AG20443 (cell line): ENCODE measurements at places on chromosomes 13 and 19.
A peak's percentile ranks its signal among the peaks of the same experiment; 100 is the strongest.

- no peak for DNase-seq
These were observed 671.6 kb downstream of the PCDH9 start for GRCh38 chr13:66558506-66558905.

GRCh38 chr13:95253033-95253432, 48.2 kb downstream of the ABCC4 start:
- no peak for DNase-seq

DNA sequence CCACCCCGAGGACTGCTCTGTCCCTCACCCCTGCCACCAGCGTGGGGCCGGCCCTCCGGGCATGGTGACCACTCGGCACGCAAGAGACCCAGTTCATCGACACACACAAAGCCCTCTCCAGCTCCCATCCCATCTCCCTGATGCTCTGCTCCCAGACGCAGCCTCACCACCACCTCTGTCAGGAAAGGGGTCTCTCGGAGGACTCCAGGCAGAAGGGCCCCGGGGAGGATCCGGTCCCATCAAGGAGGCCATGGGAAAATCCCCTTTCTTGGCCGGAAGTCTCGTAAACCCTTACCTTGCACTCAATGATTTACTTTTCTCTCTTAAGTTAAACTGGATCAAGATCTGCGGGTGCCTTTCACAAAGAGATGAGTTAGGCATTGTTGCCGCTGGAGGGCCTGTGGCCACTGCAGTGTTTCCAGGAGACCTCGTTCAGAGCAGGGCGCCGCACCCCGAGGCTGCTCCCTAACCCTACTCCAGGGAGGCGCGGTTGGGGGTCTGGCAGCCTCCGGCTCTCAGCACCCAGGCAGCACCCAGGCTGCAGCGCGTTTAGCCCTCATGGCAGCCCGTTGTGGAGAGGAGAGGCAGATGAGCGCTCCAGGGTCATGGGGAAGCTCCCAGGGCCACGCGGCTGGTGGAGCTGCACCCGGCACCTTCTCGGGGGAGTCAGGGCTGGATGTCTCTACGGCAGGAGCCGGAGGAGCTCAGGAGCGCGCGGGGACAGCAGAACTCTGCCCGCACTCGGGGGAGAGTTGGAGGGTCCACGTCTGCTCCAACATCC, 31.0 kb downstream of the C2CD4C start:
- DNase-seq = no peak

DNA sequence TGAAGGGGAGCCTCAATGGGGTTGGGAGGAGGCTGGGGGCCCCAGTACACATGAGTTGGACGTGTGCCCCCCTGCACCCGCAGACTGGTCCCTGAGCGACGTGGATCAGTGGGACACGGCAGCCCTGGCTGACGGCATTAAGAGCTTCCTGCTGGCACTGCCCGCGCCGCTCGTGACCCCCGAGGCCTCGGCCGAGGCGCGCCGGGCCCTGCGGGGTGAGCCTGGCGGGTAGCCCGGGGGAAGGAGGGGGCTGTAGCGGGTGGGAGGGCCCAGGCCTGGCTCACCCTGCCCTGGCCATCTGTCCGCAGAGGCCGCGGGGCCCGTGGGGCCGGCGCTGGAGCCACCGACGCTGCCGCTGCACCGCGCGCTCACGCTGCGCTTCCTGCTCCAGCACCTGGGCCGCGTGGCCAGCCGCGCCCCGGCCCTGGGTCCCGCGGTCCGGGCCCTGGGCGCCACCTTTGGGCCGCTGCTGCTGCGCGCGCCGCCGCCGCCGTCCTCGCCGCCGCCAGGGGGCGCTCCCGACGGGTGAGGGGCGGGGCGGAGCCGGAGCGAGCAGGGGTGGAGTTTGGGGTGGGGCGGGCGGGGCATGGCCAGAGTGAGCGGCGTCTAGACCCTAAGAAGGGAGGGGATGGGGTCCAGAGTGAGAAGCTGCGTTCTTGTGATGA, 8.1 kb downstream of the PIK3R2 start:
- peak; percentile 96 for DNase-seq

GRCh38 chr13:74751739-74752138, 617.5 kb upstream of the KLF12 start:
- DNase-seq = no peak

GRCh38 chr19:2536461-2536860, 60.5 kb downstream of the GADD45B start:
- DNase-seq = no peak

GRCh38 chr19:3636506-3636905, 9.9 kb upstream of the CACTIN start:
- no peak for DNase-seq

GRCh38 chr19:56167064-56167578, 8.7 kb upstream of the GALP start:
- DNase-seq = no peak
